Central memory CD4-positive, alpha-beta T cell (primary cell): ENCODE measurements at places on chromosomes 2 and 18.

GRCh38 chr2:647691-648231 is 29.4 kb downstream of the TMEM18 start:
- no peak for DNase-seq

DNA sequence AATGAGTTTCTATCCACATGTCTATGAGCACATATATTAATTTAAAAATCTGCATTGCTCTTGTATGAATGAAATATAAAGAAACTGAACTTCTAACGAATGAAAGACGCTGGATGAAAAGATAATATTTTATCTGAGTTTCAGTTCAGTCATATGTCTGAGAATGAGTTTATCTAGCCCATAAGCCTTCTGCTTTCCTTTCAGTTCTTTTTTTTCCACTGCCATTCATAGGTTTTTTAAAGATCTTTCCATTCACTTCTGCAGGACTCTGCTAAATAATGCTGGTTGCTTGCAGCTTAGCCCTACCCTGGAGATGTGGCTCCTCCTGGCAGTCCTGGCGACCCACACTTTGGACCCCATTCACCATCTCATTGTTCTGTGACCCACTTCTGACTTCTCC is 109.0 kb downstream of the BCL2 start:
- DNase-seq: no peak

DNA sequence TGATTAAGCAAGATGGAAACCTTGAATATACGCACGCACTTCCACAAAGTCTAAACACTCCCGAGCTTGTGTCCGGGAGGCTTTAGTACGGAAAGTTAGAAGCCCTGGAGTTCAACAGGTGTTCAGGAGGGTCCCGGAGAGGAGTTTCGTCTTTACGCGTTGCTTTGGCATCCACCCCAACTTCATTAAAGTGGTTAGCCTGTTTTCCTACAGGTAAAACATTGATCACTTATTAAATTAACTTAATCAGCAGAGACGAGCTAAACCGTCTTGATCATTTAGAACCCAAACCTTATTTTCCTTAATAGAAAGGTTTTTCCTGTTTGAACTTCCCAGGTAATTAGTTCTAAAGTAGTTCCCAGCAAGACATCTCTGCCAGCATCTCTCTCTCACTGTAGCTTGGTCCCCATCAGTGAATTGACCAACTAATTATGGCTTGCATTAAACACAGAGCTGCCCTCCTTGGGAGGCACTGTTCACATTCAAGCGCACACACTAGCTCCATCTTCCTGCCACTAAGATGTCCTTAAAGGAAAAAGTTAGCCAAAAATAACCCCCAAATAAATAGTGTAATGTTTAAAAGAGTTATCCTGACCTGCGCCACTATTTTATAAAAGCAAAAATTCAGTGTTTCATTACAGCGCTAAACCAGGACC is 1.4 kb downstream of the NPAS2 start:
- no peak for DNase-seq

GRCh38 chr2:9705196-9705595 is 74.4 kb upstream of the YWHAQ start:
- no peak for DNase-seq

GRCh38 chr2:238929242-238930081 is 81.6 kb downstream of the TWIST2 start:
- no peak for DNase-seq

DNA sequence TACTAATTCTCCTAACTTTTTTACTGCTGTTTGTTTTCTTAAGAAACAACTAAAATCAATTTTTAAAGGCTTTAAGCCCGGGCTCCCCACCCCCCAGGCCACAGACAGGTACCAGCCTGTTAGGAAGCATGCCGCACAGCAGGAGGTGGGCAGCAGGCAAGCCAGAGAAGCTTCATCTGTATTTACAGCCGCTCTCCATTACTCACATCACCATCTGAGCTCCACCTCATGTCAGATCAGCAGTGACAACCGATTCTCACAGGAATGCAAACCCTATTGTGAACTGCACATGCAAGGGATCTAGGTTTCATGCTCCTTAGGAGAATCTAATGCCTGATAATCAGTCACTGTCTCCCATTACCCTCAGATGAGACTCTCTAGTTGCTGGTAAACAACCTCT is 517.0 kb downstream of the NRXN1 start:
- no peak for DNase-seq

GRCh38 chr2:41924709-41925408 is 123.0 kb upstream of the PKDCC start:
- no peak for DNase-seq

DNA sequence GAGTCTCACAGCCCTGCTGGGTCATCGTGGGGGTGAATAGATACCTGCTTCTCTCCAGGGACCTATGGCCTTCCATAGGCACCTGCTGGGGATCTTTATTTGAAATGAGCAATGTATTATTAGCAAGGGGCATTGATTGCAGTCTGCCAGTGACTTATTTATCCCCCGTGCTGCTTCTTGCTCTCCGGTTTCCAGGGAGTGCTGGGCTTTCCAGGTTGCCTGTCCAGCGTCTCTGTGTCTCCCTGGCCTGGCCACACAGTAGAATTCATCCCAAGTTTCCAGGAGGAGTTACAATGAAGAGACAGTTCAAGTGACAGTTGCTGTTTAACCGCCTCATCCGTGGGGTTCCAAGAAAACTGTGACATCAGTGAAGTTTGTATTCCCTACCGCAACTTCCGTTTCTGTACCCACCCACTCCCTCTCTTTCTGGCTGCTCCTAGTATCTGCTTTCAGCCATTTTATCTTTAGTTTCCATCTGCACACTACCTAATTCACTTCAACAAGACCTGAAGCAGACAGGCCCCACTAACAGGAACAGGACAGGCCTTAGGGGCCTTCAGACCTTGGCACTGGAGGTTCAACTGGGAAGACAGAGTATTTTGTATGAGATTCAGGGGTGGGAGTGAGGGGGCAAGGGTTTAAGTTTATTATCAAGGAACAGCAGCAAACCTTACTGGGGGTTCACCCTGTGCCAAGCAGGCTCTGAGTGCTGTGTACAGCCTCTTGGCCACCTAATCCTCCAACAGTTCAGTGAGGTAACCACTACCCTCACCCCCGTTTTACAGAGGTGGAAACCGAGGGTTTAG is 134.8 kb downstream of the PRKCE start:
- no peak for DNase-seq

GRCh38 chr2:46329803-46330775 is 32.9 kb downstream of the EPAS1 start:
- no peak for DNase-seq

DNA sequence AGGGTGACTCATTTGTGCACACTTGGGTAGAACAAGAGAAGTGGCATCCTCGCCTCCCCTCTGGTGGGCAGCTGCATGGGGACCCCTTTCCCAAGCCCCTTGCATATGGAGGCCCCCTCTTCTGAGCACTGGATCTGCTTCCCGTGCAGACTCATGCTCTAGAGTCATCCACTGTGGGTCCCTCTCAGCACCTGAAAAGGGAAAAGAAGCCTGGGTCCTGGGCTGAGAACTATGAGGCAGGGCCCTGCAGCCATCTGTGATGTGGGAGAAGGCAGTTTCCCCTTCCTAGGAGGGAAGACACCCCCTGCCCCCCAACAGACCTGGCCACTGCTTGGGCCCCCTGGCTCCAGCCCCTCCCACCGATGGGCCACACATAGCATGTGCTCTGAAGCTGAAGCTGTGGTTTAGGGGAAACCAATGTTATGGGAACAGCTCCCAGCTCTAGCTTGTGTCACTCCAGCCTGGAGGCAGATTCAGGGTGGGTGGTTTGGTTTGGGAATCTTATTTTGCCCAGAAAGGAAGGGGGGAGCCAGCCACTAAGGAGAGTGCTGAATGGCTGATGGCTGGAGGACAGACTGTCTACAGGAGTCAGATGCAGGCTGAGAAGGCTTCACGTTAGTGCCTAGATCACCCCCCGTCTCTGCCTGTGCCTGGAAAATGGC is 172.8 kb downstream of the GLI2 start:
- no peak for DNase-seq
